Brain pericyte (primary cell): ENCODE measurements at places on chromosomes 4 and X.

- no peak for DNase-seq
These were observed 24.9 kb upstream of the C1QTNF7 start for GRCh38 chr4:15402974-15403373.

DNA sequence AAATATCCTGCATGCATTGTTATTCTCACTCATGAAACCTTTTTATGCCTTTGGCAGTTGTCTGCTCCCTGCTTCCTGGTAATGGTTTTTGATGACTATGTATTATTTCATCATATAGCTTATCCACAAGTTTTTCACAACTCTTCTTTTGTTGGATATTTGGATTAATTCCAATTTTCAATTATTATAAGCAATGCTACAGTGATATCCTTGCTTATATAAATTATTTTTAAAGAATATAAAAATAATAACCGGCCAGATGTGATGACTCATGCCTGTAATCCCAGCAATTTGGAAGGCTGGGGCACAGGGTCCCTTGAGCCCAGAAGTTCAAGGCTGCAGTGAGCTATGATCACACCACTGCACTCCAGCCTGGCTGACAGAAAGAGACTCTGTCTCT is 47.0 kb downstream of the ASIC5 start:
- no peak for DNase-seq

DNA sequence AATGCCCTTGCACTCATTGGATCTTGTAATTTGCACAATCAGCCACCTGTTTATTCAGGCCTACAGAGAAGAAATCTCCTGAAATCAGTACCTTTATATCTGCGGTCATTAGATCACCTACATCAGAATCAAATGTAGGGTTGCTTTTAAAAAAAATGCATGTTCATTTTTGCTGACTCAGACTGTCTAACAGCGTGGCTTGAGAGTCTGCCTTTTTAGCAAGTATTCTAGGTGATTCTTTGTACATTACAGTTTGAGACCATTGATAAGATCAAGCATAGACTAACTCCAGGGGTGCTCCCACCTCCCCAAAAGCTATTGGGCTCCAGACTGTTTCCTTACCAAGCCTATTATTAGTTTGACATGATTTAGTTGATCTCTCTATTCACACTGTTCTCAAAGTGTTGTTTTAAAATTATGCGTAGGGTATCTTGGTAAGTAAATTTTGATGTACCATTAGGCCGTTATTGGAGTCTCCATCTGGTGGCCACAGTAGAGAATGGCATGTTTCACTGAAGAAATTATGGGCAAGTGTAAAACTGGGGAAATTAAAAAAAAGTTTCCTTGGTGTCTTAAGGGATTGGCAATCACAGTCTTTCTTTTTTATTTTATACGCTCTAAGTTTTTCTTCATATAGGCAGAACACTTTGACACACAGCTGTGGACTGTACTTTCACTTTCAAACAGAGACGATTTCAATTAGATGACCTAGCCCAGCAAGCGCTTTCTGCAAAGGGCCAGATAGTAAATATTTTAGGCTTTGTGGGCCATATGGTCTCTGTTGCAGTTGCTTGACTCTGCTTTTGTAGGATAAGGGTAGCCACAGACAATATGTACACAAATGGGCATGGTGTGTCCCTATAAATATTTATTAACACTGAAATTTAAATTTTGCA is 33.7 kb upstream of the MSL3 start:
- DNase-seq = no peak

DNA sequence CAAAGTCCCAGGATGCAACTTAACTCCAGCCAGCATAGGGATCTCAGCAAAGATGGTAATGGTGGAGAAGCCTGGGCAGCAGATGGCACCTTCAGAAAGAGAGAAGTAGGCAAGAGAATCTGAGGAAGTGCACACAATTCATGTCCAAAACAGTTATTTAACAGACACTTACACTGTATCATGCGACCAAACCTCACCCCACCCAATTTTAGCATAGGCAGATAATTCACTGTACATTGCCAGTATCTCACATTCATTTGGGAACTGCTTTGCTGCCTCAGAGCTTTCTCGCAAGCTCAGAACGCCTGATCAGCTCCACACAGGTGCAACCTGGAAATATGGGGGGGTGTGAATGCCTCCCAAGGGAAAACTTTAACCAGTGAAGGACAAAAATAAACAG is 143.0 kb upstream of the MAOA start:
- DNase-seq = no peak

GRCh38 chrX:116841290-116841689 is 378.5 kb upstream of the CT83 start:
- no peak for DNase-seq

GRCh38 chr4:153962311-153963039 is 173.6 kb upstream of the SFRP2 start:
- DNase-seq = no peak

DNA sequence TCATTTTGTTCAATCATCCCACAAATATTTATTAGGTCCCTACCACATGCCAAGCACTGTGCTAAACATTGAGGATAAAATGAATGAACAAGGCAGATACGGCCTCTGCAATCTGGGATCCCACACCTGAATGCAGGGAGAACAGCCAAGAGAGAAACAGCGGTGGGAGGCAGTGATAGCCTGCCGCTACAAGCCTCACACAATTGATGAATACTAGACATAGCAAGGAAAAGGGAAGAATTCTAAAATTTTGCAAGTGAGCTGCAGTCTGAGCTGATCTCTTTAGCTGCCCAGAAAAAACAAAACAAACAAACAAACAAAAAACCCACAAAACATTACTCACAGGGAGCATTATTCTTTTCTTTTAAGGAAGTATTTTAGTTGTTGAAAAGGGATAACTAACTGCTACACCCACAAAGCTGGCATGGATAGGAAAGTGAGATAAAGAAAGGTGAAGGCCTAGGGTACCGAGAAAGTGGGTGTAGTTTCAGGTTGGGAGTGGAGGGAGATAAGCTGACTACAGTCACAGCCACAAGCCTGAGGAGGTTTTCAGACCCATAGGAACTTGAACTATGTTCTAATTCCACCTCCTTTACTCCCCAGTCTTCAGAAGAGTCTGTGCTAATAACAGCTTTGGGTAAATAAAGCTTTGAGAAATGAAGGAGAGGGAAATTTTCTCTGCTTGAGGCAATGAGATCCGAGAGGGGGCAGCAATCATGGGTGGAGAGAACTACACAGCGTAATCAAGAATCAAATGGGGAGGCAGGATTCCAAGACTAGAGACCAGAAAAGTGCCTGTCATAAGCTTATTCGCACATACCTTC is 85.4 kb downstream of the SH3RF1 start:
- DNase-seq = no peak

DNA sequence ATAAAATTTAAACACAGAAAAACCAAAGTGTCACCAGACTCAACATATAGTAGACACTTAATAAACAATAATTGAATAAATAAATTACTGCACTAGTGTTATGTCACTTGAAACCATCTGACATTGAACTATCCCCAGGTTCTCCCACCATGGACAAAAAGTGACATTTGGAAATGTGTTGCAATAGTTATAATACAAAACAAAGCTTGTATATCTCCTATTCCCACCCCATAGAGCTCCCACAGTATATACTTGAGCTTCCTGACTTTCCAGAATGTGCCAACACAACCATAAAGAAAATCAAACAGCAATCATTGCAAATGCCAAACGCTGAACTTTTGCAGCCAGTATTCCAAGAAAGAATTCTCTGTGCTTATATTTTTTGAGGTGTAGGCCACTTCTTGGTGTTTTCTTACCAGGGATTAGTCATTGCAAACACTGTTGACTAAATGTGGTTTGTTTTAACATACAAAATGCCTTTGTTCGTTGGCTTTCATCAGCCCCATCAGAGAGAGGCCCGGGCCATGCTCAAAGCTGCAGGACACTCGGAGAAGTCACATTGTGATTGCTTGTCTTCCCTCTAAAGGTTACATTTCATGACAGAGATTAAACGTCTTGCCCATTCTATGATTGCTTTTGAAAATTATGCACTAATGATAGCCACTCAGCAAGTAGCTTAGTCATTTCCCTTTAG is 33.8 kb downstream of the PPARGC1A start:
- DNase-seq = no peak

GRCh38 chrX:270848-271367 is 10.3 kb upstream of the PLCXD1 start:
- DNase-seq = no peak
